ELR (cell line): ENCODE measurements at places on chromosomes 13 and 19.

DNA sequence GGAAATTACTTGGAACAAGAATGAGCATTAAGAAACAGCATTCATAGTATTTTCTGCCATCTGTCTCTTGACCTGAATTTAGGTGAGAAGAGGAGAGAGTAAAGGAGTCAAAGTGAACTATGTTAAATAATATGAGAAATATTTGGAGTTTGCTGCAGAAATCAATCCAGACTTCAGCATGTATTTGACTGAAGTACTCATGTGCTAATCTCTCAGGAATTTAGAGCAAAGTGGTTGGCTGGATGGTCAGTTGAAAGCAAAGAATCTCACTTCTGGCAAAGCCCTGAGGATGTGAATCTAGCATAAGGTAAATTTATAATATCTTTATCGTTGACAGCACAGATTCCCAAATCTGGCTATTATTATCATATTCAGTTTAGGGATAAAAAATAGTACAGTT lies 394.3 kb downstream of the PCDH17 start:
- DNase-seq = no peak

DNA sequence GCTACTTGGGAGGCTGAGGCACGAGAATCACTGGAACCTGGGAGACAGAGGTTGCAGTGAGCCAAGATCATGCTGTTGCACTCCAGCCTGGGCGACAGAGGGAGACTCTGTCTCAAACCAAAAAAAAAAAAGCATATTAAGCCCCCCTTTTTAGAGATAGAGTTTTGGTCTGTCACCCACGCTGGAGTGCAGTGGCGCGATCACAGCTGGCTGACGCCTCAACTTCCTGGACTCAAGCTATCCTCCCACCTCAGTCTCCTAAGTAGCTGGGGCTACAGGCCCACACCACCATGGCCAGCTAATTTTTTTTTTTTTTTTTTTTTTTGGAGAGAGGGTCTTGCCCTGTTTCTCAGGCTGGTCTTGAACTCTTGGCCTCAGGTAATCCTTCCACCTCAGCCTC lies 34.2 kb upstream of the MAP3K10 start:
- no peak for DNase-seq

- peak; percentile 88 for DNase-seq
Observed at GRCh38 chr13:79593641-79594275, 112.8 kb downstream of the NDFIP2 start.

DNA sequence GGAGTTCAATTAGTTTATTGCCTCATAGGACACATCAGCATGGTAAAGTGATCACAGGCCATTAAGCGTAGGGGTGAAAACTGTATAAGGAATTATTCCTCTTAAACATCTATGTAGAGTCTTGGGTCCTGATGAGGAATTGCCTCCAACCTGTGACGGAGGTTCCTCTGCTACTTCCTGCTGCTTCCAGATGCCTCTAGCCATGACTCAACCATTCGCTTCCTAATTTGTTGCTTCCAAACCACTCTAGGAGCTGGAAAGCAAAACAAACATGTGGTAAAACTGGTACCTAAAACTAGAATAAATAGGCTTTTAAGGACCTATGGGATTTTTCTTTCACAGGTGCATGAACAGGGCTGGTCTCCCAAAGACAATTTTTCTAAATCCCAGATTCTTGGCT lies 253.8 kb downstream of the KLF12 start:
- peak; percentile 62 for DNase-seq
